ENCODE measurements at places on chromosomes 13 and 19.

DNA sequence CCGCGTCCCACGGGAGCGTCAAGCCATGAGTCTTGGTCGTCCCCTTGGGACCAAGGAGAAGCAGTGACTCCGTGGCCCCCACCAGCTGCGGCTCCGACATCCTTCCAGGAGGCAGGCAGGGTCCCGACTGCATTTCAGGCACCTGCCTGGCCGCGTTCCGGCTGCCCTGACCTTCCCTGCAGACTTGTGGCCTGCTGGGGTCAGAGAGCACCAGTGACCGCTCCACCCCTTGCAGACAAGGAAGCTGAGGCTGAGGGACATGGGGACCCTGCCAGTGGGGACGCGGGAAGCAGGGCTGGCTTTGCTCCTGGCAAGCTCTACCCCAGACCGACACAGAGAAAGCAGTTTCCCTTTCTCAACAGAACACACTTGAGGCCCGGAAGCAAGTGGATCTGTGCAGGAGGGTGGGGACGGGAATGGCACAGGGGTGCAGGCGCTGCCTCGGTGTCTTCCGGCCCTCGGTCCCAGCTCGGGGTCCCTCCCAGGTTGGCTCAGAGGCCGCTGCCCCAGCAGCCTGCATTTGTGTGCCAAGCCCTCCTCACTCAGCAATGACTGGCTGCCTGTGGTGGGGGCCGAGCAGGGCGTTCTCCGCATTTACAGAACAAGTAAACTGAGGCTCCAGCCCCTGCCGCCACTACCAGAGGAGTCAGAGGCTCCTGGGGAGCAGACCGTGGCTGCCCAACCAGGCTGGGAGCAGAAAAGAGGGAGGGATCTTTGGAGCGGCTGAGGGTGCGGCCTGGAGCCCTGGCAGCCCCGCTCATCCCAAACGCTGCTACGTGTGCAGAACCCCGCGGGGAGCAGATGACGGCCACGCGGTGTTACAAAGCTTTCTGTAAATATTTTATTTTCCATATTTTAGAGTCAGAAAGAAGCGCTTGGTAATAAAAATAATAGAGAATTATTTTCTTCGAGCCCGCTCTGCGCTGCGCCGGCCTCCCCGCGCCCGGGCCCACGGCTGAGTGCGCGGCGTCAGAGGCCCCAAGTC lies 43.9 kb downstream of the GAS6 start:
- no peak for DNase-seq

GRCh38 chr13:77298426-77298825 lies 28.5 kb downstream of the MYCBP2 start:
- no peak for DNase-seq

GRCh38 chr13:39596685-39597084 lies 6.3 kb downstream of the LHFPL6 start:
- DNase-seq, result no peak

- DNase-seq, result no peak
Measured at GRCh38 chr19:30896554-30896953, 452.7 kb downstream of the TSHZ3 start.
